EH (cell line): ENCODE measurements at places on chromosomes 3 and 15.

DNA sequence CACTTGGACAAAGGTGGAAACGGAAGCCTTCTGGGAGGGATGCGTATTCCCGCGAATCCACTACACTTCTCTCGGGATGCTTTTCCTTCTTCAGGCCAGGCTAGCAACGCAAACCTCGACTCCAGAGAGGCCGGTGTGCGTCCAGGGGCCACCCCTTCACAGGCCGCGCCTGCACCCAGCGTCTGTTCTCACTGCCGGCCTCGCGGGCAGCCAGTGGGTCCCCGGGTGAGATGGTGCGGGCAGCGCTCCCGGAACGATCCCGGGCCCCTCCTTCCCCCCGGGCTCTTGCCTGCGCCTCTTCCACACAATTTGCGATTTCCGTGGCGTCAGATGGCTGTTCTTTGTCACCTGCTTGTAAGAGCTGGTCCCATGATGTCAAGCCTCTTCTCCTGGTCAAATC lies 27.3 kb downstream of the GABRA5 start:
- no peak for DNase-seq

- DNase-seq, result no peak
Observed at GRCh38 chr3:186651678-186652215, 11.5 kb downstream of the FETUB start.

- DNase-seq, result no peak
Observed at GRCh38 chr3:195918176-195918575, 9.8 kb upstream of the TNK2 start.

- DNase-seq, result no peak
Observed at GRCh38 chr3:48469046-48469915, 22.7 kb downstream of the ATRIP start.

DNA sequence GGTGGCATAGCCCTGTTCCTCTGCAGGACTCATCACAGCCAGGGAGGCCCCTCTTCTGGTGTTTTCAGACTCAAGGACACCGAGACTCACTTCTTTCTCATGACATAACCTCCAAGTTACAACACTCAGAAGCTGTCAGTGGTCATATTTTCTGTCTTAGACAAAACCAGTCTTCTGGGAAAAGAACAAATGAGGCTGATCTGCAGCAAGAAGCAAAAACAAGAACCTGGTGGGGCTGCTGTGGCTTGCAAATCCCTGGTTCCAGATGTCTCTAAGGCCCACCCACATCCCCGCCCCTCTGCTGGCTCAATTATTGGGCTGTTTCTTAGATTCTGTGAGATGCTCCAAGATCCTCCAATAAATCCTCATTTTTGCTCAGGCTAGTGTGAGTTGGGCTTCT lies 16.6 kb upstream of the LOXL1 start:
- DNase-seq, result no peak

DNA sequence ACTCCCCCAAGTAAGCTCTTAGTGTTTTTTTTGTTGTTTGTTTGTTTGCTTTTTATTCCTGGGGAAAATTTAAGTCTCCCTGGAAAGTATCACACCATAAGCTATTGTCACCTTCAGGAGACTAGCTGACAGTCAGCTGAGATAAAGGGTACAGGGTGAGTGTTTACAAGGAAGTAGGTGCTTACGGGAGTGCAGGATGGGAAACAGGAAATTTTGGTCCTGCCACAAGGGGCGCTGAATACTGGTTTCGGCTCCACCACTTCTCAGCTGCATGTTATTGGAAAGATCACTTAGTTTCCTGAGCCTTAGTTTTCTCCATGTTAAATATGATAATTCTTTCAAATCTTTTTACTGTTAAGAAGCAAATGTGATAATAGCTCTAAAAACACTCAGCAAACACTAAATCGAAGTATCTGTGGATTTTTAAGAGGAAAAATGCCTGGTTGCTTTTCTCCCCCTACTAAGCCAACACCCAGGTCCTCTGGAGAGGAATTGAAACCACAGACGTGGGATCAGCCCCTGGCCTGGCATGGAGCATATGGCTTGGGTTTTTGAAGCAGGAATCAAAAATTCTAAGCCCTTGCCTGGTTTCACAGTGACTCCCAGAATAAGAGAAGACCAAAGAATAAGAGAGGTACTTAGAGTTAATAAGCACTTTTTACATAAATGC lies 90.7 kb downstream of the SCN11A start:
- DNase-seq, result peak; percentile 60

- peak; percentile 99 for DNase-seq
Observed at GRCh38 chr15:101684384-101684783, 32.2 kb upstream of the TM2D3 start.

DNA sequence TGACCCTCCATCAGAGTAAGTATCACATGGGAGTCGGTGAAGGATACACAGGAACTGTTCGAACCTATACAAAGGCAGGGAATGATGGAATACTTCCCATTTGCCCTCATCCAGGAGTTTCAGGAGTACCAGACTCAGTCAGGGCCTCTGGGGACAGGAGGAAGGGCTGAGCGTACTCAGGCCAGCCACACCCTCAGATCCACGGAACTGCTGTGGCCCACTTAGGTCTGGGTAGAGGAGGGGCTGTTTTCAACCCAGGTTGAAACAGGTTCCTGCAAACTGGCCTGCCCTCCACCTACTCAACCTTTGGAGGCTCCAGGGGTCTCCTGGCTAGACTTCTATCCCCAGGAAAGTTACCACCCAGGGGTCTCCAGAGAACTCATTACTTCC lies 6.7 kb upstream of the IGDCC3 start:
- no peak for DNase-seq

DNA sequence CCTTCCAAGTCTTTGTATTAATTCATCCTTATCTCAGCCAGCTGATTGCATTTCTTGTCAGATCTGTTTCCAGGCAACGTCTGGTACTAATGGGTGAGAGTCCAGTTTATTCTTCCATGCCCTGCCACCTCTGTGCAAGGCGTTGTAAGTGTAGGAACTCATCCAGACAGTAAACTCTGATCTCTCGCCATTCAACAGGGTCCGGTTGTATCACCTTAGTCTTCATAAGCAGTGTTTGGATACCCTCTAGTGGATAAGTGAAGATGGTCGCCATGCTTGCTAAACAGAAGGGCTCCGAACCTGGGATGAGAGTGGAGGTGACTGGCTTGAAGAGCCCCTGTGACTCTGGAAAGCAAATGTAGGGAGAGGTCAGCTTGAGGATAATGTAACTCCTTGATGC lies 51.6 kb upstream of the CMTM7 start:
- peak; percentile 32 for DNase-seq

- DNase-seq, result no peak
Observed at GRCh38 chr3:181699171-181699903, 12.4 kb upstream of the SOX2 start.

- no peak for DNase-seq
Observed at GRCh38 chr3:130607553-130608154, 90.7 kb downstream of the COL6A6 start.

DNA sequence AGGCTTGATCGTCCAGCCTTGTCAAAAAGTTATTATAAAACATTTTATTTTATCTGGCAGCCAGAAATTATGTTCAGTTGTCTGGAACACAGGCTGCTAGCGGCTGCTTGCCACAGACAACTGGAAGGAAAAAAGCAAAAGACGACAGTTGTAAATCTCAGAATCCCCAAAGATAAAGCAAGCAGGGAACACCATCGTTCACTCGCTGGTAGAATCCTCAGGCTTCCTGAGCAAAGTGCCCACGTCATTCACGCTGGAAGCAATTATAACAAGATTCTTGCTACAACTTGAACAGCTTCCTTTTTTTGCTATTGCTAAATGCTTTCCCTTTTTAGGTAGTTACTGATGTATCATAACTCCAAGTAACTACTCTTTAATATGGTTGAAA lies 33.6 kb downstream of the ADAMTS17 start:
- no peak for DNase-seq

GRCh38 chr3:141972399-141972798 lies 96.0 kb downstream of the ATP1B3 start:
- no peak for DNase-seq

- DNase-seq, result peak; percentile 40
Observed at GRCh38 chr3:60086811-60087210, 1037.0 kb upstream of the CFAP20DC start.

DNA sequence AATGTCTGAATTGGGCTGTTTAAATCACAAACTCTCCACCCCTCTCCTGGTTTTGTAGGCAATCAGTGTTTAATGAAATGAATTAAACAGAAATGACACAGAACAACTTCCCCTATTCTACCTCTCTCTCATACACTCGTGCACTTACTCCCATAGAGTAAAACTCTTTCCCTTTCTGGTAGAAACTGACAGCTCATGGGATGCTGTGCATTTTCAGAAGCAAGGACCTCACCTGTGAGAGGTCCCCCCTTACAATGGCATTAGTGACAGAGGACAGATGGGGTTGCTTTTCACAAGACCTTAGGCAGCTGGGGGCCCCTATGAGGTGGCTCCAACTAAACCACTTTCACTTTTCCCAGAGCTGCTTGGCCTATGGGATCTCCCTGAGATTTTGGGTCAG lies 31.9 kb downstream of the PARP16 start:
- no peak for DNase-seq

GRCh38 chr3:9901967-9902366 lies 681 bp upstream of the IL17RE start:
- DNase-seq, result no peak

DNA sequence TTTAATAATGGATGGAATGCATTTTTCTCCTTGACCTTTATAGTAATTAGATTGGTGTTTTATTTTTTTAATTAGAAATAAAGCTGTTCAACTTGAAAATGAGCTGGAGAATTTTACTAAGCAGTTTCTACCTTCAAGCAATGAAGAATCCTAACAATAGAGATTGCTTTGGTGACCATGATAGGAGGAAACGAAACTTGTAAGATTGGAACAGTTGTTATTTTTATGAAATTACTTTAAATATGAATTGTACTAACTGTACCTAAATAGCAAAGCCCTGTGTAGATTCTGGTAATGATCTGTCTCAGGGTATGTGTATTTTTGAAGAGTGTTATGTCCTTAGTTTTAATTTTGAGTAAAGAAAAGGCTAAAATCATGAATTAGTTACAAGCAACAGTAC lies 44.4 kb downstream of the MFN1 start:
- no peak for DNase-seq

DNA sequence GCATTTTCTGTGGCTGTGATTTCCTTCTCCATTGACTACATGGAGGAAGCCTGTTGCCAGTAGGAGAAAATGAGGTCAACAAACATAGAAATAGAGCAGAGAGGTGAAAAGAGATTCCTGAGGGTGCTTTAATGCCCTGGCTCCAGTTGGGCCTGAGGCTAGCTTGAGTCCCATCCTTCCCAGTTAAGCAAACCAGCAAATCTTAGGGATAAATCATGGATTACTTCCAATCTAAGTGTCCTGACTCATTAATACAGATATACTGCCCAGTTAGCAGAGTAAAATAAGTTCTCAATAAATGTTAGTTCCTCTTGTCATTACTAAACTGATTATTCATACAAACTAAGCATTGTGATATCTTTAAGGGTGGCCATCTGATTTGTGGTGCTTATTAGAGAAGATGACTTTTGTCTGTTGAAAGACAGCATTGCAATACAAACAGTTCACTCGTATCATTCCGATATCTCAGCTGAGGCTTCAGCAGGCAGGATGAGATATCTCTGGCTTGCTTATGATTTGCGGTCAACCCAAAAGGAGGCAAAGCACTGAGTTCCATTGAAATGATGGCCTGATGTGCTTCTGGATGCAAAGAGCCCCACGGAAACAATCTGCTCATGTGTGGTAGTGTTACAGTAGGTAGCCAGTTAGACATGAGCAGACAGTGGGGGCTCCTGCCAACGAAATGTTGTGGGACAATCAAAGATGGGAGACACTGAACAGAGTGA lies 6.6 kb upstream of the STARD5 start:
- DNase-seq, result peak; percentile 27

DNA sequence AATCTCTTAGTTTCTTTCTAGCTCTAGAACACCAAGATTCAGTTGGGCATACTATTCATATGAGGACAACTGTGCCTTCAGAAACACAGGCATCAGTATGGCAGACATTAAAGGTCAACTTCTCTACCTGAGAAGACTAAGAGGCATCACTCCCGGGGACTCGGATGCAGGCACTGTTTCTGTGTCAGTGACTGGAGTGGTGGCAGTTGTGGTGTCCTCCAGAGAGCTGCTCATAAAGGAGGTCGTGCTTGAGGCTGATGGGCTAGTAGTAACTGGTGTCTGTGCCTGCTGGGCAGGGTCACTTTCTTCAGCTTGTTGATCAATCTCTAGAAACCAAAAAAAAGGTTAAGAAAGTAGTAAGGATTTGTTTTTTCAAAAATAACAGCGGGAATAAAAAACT lies 75.2 kb downstream of the FBXL22 start:
- DNase-seq, result no peak

- no peak for DNase-seq
Observed at GRCh38 chr15:44729408-44730127, 6.8 kb upstream of the TRIM69 start.

DNA sequence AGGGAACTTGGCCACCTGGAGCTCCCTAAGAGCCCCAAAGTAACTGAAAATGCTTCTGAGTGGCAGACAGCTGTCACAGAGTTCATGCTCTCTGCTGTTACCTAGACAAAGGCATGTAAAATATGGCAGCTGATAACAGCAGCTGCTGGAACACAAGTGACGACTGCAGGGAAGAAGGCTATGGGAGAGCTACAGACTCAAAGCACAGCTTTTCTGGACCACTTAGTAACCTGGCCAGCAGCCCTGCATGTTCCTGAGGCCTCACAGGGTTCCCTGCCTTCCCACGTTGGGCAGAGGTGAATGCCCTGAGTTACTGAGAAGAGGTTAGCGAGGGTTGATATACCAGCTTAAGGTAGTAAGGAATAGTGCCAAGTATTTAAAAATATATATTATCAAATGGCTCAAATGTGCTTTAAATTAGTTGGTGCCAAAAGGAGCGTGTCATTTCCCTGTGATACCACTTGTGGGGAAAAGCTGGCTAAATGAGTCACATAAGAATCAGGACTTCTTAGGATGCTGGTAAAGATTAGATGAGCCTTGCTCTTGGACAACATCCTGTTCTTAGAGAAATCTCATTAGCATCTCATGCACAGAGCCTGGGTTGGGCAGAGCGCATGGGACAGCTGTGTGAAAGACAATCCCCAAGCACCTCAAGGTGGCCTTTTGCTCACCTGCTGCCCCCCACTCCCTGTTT lies 76.4 kb upstream of the SCN5A start:
- DNase-seq, result peak; percentile 83

GRCh38 chr3:88031642-88032077 lies 27.1 kb downstream of the CGGBP1 start:
- DNase-seq, result peak; percentile 54

GRCh38 chr3:112813723-112814171 lies 32.9 kb downstream of the CD200R1L start:
- peak; percentile 79 for DNase-seq
